Stimulated activated CD8-positive, alpha-beta memory T cell treated with anti-CD3 and anti-CD28 coated beads, Interleukin-4, amount 100 ng/mL, for 1 hour (primary cell): ENCODE measurements at places on chromosomes 2 and 18.

DNA sequence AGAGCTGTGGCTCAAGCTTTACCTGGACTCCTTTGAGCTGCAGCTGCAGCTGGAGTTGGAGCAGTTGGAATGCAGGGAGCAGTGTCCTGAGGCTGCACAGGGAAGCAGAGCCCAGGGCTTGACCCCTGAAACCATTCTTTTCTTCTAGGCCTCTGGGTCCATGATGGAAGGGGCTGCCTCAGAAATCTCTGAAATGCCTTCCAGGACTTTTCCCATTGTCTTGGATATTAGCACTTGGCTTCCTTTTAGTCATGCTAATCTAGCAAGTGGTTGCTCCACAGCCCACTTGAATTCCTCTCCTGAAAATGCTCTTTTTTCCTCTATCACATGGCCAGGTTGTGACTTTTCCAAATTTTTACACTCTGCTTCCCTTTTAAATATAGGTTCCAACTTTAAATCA lies 108.6 kb upstream of the RNF152 start:
- no peak for DNase-seq

- no peak for DNase-seq
Measured at GRCh38 chr18:68447286-68447685, 267.6 kb downstream of the TMX3 start.

GRCh38 chr18:62399781-62400308 lies 74.7 kb downstream of the TNFRSF11A start:
- DNase-seq = no peak

GRCh38 chr18:12838178-12838634 lies 45.8 kb downstream of the PTPN2 start:
- no peak for DNase-seq

DNA sequence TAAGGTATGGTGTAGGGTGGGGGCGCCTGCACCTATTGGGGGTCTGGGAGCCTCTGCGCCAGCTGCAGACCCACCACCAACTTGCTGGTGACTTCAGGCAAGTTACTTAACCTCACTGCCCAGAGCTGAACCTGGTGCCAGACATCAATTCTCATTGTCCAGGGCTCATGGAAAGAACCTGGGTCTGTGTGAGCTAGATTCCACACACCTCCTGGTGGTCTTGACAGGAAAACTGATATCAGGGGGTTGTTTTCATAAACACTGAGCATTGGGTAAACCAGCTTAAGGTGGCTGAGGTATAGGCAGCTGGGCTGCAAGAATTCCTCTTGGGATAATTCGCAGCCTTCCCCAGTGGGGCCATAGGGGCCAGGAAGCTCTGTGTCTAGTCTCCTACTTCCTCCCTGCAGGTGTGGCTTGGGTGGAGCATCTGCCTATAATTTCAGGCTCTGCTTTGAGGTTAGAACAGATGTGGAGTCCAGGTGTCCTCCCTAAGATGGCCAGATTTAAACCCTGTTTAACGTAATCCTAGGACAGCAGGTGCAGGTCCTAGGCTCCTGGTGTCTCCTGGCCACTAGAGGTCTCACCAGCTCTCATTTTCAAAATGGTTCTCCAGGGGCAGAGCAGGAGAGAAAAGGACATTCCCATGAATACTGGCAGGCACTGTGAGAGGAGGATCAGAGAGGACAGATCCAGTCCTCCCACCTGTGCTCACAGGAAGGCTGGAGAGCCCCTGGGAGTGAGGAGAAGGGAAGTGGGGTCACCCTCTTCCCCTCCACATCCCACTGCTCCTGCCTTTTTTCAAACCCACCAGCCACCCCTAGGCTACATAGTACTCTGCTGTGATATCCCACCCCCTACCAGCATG lies 100.4 kb upstream of the SMAD2 start:
- DNase-seq = no peak

- DNase-seq = no peak
Measured at GRCh38 chr2:99910902-99911301, 231.5 kb downstream of the AFF3 start.

GRCh38 chr2:122389694-122390093 lies 634.2 kb downstream of the TSN start:
- DNase-seq = no peak

- DNase-seq = no peak
Measured at GRCh38 chr2:240955306-240956170, 42.9 kb upstream of the SNED1 start.

GRCh38 chr2:95272299-95272751 lies 1.9 kb upstream of the PROM2 start:
- no peak for DNase-seq

- DNase-seq = no peak
Measured at GRCh38 chr18:58727776-58728500, 56.7 kb downstream of the MALT1 start.

- no peak for DNase-seq
Measured at GRCh38 chr18:23824669-23825068, 135.4 kb downstream of the LAMA3 start.

DNA sequence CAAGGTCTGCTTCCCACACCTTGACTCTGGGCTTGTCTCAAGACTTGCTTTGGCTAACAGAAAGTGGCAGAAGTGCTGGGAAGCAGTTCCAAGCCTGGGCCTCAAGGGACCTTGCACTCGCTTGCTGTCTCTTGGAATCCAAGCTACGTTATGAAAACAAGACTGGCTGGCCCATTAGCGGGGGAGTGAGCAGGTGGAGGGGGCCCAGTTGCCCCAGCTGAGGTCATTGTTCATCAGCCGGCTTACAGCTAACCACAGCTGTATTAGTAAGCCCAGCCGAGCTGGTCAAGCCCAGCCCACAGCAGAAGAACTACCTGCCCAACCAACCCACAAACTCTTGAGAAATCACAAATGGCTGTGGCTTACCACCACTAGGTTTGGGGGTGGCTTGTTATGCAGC lies 63.1 kb downstream of the MARCO start:
- no peak for DNase-seq

GRCh38 chr2:88818381-88818780 lies 126.9 kb downstream of the RPIA start:
- no peak for DNase-seq

DNA sequence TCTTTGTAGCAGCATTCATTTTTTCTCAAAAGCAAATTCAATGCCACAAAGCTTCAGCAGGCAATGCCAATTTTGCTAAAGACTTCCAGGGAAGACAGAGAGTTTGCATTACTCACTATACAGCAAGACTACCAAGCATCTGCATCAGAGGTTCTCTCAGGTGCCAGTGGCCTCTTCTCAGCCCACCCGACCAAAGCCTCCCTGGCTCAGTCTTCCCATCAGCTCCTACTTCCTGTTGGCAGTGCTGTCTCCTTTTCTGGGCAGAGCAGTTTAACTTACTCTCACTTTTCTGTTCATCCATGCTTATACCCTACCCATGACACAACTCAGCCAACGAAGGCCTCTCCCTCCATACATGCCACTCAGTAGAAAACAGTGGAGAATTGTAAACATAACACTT lies 157.1 kb downstream of the TRABD2A start:
- no peak for DNase-seq

DNA sequence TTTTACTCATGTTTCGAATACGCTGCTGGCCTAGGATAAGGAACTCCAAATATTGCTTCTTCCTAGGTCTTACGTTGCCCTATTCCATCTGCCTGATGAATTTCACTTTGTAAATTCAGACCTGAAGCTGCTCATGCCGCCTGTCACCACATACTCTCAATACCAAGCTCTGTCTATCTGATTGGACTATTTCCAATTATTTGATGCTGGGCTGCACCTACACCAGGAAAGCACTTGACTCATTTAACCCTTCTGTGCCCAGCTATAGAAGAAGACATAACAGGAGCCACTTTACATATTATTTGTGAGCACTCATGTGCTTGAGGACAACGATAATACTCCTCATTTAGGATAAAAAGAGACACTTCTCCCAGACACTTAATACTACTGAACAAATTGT lies 1293.9 kb upstream of the LRRTM1 start:
- no peak for DNase-seq

- no peak for DNase-seq
Measured at GRCh38 chr2:68747900-68748299, 13.3 kb downstream of the ARHGAP25 start.

GRCh38 chr2:219175928-219176817 lies 552 bp downstream of the CNPPD1 start:
- no peak for DNase-seq

DNA sequence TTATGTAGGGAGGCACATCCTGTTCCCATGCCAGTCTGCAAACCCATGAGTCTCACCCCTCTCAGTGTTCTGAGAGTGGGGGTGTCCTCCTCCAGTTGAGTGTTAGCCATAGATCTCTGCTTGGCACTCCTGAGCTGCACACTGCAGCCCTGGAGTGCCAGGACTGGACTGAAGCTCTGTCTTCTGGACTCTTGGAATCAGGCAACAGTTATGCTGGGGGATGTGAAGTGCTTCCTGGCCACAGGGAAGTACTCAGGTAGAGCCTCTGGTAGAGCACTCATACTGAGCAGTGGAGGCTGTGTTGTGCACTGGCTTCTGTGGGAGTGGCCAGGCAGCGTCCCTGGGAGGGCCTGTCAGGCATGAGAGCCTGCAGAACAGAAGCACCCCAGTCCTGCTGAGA lies 43.0 kb downstream of the SERPINB7 start:
- no peak for DNase-seq

- DNase-seq = no peak
Measured at GRCh38 chr18:4026542-4026941, 428.6 kb downstream of the DLGAP1 start.

- no peak for DNase-seq
Measured at GRCh38 chr2:43566461-43566729, 29.4 kb downstream of the THADA start.

- DNase-seq = peak; percentile 15
Measured at GRCh38 chr18:22465859-22466457, 48.2 kb upstream of the CTAGE1 start.

DNA sequence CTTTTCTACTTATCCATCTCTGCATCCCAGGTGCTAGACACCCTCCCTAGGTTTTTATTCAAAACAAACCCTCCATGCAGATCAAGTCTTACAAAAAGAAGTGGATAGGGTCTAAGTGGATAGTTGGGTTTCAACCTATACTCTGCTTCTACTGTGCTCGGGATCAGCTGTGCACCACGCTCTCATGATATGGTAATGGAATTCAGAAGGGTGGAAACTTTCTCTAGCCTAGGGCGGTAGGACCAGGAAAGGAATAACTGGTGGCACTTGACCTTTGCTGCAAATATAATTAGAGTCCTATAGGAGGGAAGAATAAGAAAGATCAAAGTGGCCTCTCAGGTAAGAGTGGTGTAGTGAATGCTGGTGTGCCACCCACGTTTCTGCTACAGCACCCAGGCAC lies 272.9 kb downstream of the GPD2 start:
- no peak for DNase-seq

DNA sequence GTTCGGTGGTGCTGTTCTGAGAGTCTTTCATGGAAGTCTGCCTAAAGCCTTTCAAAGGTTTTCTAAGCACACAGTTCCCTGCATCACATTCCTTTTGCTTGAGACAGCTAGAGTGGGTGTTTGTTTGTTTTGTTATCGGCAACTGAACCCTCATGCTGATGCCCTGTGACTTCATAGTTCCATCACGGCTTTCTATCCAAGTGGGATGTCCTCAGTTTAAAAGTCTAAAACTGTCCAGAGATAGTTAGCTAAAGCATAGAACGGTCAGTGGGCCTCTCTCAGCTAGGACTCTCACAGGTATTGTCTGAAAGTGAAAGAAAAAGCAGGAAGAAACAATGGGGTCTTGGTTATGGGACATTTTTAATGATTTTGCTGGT lies 337.3 kb downstream of the OSR1 start:
- no peak for DNase-seq

DNA sequence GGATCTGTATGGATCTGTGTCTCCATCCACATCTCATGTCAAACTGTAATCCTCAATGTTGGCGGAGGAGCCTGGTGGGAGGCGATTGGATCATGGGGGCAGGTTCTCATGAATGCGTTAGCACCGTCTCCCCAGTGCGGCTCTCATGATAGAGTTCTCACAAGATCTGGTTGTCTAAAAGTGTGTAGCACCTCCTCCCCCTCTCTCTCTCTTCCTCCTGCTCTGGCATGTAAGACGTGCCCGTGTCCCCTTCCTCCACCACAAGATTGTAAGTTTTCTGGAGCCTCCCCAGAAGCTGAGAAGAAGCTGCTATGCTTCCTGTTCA lies 55.0 kb upstream of the ROCK2 start:
- DNase-seq = no peak

DNA sequence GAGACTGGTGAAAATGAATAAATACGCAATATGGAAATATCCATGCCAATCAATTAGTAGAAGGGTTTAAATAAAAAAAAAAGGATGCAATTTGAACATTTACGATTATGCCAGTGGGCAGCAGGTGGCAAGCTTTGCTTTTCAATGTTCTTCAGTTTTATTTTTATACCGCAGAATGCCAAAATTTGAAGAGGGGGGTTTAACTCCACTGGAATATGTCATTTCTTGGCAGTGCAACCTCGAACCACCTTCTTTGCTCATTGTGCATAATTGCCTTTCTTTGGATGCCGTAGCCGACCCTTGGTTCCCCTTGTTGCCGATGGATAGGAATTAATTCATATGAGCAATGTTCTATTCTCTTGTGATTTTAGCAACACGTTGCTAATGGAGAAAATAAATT lies 88.0 kb downstream of the LTBP1 start:
- no peak for DNase-seq

GRCh38 chr2:113776949-113777348 lies 20.5 kb upstream of the SLC35F5 start:
- no peak for DNase-seq

DNA sequence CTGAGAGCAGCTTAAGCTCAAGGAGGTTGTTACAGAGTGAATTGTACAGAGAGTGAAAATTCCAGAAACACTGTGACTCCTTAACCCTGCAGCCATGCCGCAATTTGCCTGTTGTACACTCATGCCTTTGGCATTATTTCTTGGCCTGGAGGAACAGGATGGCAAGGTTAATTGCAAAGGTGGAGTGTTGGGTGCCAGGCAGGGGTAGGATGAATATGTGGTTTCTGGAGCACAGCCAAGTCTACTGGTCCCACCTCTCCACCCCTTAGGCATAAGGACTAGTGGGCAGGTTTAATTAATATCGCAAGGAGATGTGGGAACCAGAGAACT lies 250.2 kb downstream of the LRRTM1 start:
- no peak for DNase-seq

- no peak for DNase-seq
Measured at GRCh38 chr18:45556222-45556621, 59.1 kb upstream of the SLC14A2 start.

GRCh38 chr2:238854699-238855229 lies 6.9 kb downstream of the TWIST2 start:
- no peak for DNase-seq

DNA sequence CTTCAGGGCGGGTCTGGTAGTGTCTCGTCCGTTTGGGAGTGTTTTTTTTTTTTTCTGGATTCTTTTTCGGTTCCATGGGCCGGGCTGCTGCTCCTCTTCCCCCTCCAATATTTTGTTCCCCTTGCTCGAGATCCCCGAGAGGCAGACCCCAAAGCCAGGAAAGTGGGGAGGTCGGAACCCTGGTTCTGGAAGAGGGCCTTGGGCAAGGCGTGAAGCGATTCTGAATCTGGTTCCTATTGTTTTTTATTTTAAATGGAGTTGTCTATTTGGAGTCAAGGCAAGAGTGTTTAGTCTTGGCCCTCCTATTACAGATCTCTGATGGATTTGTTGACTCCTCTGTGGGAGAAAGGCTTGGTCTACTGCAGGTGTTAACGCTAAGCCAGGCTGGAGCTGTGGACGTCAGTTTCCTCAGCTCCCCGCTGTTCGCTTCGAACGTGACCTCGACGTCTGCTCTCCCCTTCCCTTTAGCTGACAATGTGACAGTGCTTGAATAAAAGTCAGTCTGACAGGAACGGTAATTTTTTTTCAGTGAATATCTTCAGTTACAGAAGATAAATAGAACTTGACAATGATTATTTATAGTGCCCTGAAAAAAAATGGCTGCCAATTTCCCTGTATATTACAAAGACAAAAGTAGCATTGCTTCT lies 683 bp upstream of the DNAJC27 start:
- DNase-seq = peak; percentile 6
